Stimulated activated CD8-positive, alpha-beta memory T cell treated with anti-CD3 and anti-CD28 coated beads, Interleukin-2, amount 100 ng/mL, for 48 hours (primary cell): ENCODE measurements at places on chromosomes 5 and 9.

DNA sequence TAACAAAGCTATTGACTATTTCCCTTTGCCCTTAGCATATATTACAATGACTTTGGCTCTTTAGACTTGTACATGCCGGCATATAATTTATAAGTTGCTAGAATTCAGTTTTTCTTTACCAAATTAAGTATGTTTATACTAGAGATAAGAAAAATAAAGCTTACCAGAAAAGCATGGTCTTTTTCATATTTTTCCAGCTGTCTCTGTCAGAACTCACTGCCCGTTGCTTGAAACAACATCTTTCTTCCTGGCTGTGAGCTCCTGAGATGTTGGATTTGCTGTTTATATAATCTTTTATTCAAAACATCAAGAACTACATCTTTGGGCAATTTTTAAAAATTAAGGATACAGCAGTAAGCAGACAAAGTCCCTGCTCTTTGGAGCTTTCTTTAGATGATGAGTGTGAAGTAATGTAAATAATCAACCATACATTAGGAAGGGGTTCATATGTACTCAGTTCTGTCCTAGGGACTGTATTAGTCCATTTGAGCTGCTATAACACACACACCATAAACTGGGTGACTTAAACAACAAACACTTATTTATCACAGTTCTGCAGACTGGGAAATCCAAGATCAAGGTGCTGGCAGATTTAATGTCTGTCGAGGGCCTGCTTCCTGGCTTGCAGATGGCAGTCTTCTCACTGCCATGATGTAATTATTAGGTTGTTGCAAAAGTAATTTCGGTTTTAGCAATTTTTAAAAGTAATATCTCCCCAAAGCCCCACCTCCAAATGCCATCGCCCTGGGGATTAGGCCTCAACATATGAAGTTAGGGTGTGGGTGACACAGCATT, 45.4 kb upstream of the RANBP3L start:
- DNase-seq: no peak

DNA sequence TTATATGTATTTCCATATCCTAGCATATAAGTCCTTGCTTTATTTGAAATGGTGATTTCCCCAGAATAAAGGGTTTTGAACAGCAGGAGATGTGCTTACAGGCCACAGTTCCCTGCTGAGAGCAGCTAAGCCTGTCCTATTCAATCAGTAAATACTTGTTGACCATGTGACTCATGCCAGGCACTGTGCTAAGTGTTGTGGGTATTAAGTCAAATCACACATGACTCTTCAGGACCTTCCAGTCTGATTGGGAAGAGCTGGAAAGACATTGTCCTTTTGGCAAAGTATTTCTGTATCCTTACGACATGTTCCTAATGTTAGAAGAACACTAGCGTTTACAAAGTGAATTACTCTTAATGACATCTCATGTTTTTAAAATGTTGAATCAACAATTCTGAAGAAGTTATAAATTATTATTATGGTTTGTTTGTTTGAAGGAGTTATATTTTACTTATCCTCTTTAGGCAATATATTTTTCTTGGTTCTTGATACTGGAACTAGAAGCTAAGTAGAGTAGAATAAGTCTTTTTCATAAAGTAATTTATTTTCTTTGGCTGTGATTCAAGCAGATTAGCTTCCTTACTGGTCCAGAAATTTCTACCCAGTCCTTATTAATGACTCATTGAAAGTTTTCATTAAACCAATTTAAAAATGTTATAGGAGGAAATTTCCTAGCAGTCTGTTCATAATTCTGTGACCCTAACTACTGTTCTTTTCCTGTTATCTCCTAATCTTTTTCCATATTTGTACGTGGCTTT, 82.1 kb downstream of the GAPVD1 start:
- DNase-seq: no peak

DNA sequence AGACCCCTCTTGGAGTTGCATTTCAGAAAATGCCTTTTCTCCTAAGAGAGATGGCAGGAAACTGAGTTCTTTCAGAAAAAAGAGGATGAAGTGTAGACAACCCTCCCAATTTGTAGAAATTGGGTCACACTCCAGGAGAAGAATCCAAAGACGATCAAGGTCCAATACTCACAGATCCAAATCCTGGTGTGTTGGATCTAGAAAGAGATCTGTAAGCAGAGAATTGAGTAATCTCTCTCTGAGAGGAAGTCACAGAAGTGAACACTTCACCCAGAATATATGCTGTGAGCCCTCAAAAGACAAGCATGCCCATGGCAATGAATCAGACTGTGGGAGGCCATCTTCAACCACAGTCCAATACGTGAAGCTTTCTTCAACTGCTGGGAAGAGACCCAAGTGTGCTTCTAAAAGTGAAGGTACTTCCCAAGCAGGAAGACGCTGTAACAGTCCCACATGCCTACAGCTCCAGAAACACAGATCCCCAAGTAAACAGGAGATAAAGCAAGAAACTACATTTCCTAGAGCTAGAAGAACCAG, 182.7 kb downstream of the SMC2 start:
- no peak for DNase-seq

- no peak for DNase-seq
These were observed 120.6 kb downstream of the TTLL11 start for GRCh38 chr9:121972501-121972981.

GRCh38 chr5:181215997-181216989, 6.8 kb upstream of the TRIM41 start:
- DNase-seq: no peak

DNA sequence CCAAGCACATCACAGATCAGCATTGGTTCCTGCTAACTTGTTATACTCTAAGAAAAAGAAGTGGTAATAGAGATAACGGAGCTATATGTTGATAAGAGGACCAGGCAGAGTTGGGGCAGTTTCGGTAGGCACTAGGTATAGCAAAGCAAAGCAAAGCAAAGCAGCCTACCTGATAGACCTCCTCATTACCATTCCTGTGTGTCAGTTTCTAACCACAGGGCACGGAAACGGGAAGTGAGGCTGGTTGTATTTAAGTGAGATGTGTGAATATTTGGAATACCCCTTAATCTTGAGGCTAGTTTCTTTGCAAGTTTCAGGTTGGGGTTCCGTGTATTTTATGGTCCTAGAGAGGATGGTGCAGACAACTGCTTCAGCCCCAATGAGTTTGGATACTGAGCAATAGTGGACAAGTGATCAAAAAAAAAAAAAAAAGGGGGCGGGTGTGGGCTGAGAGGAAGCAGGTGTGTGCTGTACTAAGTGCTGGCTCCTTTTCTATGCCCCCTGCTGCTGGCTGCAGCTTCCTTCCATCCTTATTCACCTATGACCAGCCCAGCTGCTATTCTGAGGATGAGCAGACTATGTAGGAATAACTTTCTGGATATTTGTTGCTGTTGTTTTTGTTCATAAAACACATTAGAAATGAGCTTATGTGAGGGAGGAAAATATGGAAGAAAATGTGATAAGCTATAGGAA, 183.3 kb downstream of the SH3GL2 start:
- no peak for DNase-seq

DNA sequence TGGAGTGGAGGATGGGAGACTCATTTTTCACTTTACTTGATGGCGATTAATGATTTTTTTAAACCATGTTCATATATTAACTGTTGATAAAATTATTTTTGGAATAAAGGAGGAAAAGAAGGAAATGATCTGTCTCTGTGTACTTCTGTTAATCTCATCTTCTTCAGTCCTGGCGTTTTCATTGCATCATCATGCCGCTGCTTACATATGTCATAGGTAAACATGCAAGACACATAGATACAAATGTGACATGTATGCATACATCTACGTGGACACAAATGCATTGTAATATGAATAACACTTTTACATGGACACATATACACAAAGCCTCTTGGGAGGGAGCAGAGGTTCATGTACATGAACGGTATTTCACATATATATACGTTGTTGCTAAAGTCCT, 10.0 kb downstream of the TMEM174 start:
- no peak for DNase-seq

- no peak for DNase-seq
These were observed 451.0 kb upstream of the TUSC1 start for GRCh38 chr9:26129217-26129616.
